Epithelial cell of prostate (primary cell): ENCODE measurements at places on chromosomes 3 and 15.

DNA sequence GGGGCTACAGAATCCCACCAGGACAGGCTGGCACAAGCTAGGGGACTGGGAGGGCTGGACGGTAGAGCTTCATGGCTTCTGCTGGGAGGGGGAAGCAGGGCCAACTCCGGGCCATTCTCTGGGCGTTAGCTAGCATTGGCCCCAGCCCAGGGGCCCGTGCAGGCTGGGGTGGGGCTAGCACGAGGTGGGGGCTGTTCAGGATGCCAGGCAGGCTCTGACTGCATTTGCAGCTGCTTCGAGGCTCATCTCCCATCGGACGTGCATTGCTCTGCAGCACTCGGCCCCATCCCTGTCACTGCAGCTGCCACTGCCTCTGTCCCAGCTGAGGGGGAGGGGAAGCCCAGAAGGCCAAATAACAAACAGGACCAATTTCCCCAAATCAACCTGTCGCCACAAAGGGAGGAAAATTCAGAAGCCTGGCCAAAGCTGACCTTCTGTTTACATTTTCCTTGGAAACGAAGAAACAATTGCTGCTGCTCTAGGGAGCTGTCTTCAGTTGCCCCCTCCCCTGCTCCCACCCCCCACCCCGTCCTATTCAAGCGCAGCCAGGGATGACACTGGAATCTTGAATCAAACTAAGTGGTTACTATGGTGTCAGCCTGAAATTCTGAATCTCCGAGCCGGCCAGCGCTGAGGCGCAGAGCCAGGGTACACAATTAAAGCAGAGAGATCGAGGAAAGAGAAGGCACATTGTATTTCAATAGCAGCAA is 138.8 kb upstream of the PRR20G start:
- DNase-seq: no peak

- DNase-seq: no peak
These were observed 515.3 kb downstream of the ZBBX start for GRCh38 chr3:166864473-166865467.

GRCh38 chr3:14767245-14768051 is 51.3 kb upstream of the FGD5 start:
- no peak for DNase-seq

DNA sequence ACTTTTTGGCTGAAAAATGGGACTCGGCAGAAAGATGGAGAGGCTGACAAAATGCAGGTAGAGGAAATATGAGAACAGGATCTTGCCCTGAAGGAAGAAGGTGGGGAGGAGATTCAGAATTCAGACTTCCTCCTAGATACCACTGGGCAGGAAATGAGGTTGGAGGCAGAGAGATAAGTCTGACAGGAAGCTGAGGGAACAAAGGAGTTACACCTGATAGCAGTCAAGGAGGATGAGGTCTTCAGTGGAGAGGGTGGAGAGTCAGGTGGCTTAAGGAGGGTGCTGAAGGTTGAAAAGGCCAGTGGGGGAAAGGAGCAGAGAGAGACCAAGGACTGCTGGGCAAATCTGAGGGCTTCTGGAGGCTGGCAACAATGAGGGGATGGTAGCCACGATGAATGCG is 56.8 kb downstream of the CCR4 start:
- DNase-seq: no peak

GRCh38 chr3:69892706-69893105 is 106.8 kb upstream of the SAMMSON start:
- DNase-seq: no peak

DNA sequence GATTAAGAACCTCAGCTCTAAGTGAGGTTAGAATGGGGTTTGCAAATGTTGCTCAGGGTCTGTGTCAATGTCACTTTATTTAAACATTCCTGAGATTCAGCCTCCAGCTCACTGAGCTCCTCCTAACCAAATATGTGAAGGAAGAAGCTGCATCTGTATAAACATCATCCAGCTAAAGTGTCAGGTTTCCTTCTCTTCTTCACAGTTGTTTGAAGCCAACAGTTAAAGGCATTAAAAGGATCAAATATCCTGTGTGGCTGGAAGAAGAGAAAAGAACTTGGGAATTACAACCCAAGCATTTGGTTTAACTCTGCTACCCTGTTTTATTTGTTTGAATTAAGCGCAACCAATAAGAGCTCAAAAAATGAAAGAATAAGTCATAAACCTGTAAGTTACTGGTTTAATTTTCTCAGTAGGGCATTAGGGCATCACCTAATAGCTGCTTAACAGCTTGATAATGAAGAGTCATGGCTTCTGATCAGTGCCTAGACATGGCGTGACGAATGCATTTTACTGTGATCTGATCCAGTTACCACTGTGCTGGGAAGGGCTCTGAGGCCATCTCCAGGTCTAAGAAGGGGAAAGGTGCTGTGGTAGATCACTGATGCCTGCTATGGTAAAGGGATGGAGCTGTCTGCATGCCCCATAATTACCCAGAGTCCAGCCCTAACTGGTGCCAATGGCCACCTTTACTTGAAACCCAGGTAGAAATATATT is 165.7 kb upstream of the TSC22D2 start:
- no peak for DNase-seq

DNA sequence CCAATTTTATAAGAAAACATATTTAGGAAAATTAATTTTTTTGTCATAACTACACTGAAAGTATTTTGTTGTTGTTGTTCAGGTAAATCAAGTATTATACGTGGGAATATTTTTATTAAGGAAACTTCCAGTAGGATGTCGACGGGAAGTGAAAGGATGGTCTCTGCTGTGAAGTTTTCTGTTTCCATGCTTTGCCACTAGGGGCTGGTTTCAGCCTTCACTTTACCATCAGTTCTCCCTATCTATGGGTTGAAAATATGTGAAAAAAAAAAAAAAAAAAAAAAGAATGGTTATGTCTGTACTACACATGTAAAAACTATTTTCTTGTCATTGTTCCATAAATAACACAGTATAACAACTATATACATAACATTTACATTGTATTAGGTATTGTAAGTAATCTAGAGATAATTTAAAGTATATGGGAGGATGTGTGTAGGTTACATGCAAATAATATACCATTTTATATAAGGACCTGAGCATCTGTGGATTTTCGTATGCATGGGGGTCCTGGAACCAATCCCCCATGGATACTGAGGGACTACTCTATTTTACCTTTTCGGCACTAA is 136.7 kb downstream of the SMAD6 start:
- DNase-seq: no peak

- peak; percentile 16 for DNase-seq
These were observed at the start of gene KLF15 for GRCh38 chr3:126357295-126358037. Gene KLF15 (minus strand): TSS chr3:126357408. CDS start chr3:126352922, 4,486 bp downstream.

- no peak for DNase-seq
These were observed 212.0 kb downstream of the MINAR1 start for GRCh38 chr15:79644091-79644490.

- no peak for DNase-seq
These were observed 63.5 kb upstream of the KLF13 start for GRCh38 chr15:31262901-31263671.

GRCh38 chr3:177126015-177126773 is 71.1 kb downstream of the TBL1XR1 start:
- DNase-seq: peak; percentile 56

GRCh38 chr3:45234250-45234649 is 8.2 kb upstream of the TMEM158 start:
- no peak for DNase-seq

DNA sequence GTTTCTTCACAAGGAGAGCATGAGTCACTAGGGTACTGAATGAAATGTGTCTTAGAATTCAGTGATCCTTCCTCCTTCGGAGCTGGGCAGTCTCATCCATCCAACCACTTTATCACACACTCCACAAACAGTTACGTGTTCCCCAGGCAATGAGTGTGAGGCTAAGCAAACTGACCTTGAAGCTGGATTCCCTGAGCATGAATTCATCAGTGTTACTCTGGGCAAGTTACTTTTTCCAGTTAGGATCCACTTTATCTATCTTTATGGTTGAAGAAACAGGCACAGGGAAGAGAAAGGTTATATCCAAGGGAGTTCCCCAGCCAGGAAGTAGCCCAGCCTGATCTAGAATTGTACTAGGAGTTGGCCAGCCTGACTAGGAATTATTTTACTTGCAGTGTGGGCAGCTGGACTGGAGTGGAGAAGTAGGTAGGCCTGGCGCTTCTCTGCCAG is 17.1 kb upstream of the GCNT3 start:
- peak; percentile 70 for DNase-seq

DNA sequence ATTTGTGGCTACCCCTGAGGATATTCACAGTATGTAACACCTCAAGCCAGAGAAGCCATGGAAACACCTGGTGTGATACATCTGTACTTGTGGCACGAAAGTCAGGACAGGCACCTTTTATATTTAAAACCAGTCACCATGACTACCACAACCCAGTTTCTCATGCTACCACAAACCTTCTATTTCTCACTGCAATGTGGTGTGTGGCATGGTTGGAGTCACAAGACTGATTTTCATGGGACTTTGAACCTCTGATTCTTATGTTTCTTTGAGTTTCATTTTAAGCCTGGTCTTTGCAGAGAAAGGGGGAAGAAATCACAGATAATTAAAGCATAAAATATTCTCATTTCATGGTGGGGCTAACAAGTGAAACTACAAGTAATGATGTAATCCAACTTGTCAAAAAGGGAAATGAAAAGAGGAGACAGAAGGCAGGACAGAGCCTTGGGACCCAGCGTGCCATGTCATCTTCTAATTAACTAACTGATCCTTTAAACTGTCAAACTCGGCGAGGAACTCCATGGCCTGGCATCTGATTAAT is 175.9 kb downstream of the PDZRN3 start:
- no peak for DNase-seq

DNA sequence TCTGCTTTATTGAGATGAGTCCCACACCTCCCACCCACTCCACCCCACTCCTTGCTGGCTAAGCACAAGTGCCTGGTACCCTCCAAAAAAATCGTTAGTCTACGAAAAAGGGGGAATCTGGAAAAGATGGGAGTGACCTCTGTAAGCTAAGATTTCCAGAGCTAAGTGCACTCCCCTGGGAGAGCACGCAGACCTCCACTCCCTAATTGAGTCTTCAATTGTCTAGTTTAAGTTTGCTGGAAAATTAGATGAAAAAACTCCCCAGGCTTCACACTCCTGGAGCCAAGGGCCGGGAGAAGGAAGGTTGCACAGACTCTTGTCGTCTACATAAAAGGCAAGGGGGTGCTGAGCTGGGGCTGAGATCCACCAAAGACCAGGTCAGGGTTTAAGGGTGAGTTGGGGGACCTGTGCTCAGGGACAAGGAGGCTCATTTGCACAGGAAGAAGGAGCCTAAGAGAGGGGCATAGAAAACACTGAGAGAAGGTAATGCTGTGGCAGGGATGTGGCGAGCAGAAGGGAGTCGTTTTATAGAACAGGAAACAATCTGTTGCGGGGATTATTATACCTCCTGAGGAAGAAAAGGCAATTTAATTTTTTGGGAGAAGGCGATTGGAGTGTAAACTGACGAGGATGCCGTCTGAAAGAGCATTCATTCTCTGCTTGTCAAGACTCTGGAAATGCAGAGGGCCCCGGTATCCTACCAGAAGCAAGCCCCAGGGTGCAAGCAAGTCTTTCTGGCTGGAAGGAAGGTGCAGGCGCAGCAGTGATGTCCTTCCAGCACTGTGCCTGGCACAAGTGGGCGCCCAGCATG is 126.5 kb upstream of the DLG1 start:
- DNase-seq: no peak

DNA sequence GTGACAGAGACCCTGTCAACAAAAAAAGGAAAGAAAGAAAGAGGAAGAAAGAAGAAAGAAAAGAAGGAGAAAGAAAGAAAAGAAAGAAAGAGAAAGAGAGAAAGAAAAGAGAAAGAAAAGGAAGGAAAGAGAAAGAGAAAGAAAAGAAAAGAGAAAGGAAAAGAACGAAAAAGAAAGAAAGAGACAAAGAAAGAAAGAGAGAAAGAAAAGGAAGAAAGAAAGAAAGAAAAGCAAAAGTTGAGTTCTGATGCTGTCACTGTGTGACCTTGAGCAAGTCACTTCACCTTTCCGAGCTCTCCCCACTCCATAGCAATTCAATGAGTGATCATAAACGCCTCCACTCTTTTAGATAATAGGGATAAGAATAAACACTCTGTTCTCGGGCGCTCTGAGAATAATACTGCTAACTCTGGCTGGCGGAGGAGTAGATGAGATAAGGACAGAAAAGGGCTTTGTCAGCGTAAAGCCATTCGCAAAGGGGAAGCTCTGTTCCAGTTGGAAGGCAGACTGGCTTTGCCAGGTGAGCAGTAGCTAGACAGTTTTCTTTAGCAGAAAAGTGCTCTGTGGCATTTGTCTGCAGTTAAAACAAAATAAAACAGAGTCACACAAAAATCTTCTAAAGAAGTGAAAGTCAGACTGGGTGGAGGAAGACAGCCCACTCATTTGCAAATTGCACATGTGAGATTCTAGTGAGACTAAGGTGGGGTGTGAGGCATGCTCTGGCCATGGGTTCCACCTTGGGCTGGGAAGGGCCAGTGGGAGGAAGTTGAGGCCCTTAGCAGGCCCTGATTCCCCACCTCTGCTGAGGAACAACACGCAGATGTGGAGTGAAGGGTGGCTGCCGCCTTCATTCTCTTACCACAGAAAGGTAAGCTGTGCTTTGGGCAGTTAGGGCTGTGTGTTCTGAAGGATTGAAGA is 9.6 kb upstream of the FLNB start:
- DNase-seq: no peak
